Vagina (tissue), 2 donors: ENCODE measurements at places on chromosomes 16 and 17.
A peak's percentile ranks its signal among the peaks of the same experiment; 100 is the strongest.

DNA sequence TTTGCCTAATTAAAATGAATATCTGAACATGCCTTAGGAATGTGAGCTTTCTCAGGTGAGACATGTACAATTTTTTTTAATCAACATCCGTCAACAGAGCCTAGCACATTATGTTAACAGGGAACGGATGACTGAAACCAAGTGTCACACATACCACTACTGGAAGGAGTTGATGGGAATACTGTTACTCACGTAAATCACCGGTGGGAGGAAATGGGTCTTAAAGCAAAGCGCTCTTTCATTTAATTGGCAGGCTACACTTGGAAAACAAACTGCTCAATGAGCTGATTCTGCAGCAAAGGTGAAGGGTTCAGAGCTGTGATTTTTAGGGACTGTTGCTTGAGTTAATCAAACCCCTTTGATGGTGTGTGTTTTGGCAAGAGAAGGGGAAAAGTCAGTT lies 4.8 kb downstream of the CPPED1 start:
- no peak for DNase-seq

DNA sequence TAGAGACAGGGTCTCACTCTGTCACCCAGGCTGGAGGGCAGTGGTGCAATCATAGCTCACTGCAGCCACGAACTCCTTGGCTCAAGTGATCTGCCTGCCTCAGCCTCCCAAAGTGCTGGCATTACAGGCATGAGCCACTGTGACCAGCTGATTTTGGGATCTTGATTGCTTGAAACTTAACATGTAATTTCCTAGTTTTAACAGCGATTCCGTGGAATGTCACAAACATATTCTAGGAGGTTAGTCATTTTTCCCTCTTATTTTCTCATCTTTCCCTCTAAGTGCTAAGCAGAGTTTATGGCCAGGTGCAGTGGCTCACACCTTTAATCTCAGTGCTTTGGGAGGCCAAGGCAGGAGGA lies 123.4 kb upstream of the CACNG3 start:
- DNase-seq, result no peak

- no peak for DNase-seq
These were observed 7.5 kb downstream of the COTL1 start for GRCh38 chr16:84610376-84610775.

- peak; percentile 22 for DNase-seq
These were observed 36.2 kb downstream of the USP10 start for GRCh38 chr16:84735849-84736586.

DNA sequence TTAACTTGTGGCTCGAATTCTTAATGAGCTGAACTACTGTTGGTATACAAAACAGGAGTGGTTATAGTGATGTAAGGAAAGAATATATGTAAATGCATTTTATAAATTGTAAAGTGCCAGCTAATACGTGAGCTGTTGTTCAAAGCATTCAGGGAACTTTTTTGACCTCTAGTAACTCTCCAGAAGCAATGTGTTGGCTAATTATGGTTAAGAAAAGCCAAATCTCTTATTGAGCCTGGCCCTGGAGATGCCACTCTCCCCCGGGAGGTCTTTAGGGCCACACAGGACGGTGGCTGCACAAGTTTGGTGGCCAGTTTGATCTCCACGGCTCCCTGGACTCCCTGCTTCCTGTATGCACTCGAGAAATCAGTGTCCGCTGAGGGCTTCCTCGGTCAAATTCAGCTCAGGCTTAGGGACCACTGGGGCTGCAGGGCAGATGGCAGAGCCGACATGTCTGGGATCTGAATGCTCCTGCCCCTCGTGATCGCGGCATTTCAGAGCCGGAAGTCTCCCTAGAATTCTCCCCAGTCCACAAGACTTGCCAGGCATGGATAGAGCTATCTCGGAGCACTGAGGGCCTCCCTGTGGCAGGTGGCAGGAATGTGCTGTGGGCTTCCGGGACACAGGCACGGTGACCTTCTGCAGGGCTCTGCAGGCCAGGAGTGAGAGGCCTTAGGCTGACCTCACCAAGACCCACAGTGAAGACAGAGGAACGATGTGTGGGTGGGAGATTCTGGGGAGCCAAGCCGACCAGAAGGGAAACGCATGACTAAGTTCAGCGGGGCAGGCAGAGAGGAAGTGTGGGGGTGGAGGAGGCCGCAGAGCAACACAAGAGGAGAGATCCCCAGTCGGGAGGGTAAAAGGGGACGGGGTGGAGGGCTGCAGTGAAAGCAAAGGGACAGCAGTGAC lies 18.6 kb upstream of the PITPNM3 start:
- no peak for DNase-seq

GRCh38 chr17:67198131-67198530 lies 46.9 kb downstream of the HELZ start:
- DNase-seq, result no peak

- no peak for DNase-seq
These were observed 11.4 kb upstream of the MRPS23 start for GRCh38 chr17:57861000-57861789.

GRCh38 chr17:50173335-50173941 lies 7.6 kb downstream of the SGCA start:
- no peak for DNase-seq

- DNase-seq, result no peak
These were observed 8.5 kb upstream of the CYTH1 start for GRCh38 chr17:78790552-78790951.

DNA sequence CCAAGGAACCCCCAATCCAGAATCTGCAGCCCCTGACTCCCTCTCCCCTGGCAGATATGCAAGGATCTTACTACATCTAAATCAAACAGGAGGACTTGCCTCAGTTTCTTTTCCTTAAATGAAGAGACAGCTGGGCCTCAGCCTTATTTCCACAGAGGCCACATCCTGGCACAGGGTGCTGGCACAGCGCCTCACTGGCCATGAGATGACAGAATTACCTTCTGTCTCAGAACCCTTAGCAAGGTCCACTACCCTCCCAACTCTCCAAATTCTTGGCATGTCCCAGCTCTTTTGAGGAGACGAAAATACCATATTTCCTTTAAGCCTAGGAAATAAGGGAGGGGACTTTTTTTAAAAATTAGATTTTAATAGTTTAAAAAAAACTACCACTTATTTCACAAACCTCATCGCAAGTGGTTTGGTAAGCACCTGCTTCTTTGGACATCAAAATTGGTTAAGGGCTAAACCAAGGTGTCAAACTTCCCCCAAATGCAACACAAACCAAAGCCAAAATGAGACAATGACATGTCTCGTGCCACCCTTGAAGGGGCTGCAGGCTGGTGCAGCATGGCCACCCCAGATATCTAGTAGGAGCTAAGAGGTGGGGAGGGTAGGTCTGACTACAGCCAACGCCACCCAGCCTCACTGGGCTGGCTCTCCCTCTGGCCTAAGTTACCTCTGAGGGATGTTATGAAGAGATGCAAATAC lies 25.3 kb downstream of the FAM117A start:
- DNase-seq, result no peak

DNA sequence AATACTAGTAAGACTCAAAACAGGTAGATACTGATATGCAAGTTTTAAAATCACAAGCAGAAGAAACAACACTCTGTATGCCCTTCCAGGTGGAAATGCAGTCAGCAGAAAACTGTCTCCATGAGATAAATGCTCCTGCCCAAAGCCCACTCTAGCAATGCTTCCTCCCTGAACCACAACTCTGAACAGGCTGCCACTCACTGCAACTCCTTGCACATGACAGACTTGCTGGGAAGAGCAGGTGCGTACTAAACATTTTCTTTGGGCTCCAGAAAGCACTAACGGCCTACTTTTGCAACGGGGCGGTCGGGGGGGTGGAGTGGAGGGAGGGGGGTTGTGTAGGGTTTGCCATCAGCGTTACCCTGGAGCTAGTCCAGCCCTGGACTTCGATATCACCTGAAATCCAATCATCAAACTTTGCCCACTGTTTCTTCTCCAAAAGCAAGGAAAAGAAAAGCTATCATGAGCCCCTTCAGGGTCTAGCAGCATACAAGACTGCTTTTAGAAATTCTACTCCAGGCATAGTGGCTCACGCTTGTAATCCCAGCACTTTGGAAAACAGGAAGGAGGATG lies 46.1 kb downstream of the ANKRD11 start:
- DNase-seq, result no peak

- no peak for DNase-seq
These were observed 318.7 kb downstream of the CPPED1 start for GRCh38 chr16:12484972-12485371.

GRCh38 chr16:62927122-62927521 lies 890.9 kb upstream of the CDH8 start:
- no peak for DNase-seq

DNA sequence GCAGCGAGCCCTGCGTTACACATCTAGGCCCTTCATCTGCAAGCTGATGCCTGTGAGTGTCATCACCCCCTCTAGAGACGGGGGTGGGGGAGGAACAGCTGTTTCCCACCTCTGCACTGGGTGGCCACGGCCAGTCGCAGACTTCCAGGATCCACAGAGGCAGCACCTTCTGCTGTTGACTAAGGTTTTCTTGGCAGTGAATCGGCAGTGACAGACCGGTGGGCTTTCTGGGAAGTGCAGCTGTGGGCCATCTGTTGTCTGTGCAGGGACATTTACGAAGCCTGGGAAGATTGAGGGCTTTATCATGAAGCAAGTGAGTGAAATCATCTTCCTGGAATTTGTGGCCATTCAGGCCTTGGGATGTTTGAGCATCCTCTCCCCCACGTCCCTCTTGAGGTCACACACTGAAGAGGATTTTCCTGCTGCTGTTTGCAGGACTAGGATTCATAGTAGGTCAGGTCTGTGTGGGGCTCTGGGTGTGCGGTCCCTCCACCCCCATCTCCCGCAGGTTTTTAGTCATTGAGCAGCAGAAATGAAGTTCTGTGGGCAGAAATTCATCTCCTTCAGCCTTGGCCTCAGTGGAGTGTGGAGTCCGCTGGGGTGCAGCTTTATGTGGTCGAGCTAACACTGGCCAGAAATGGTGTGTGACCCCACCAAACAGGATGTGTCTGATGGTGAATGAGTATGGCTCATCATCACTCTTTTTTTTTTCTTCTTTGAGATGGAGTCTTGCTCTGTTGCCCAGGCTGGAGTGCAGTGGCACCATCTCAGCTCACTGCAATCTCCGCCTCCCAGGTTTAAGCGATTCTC lies 12.0 kb downstream of the PGS1 start:
- DNase-seq, result no peak

GRCh38 chr16:48526058-48526957 lies 83.7 kb downstream of the N4BP1 start:
- DNase-seq, result no peak

- DNase-seq, result no peak
These were observed 458.6 kb upstream of the ASIC2 start for GRCh38 chr17:33751702-33752065.

GRCh38 chr17:40486522-40487370 lies 14.7 kb downstream of the TNS4 start:
- no peak for DNase-seq

- DNase-seq, result no peak
These were observed 25.8 kb downstream of the STAT3 start for GRCh38 chr17:42362245-42362961.

GRCh38 chr16:52563767-52564611 lies 17.0 kb upstream of the TOX3 start:
- DNase-seq, result no peak

- DNase-seq, result no peak
These were observed 47.7 kb upstream of the XYLT1 start for GRCh38 chr16:17518441-17518840.

- DNase-seq, result no peak
These were observed 230.1 kb downstream of the SLC39A11 start for GRCh38 chr17:72862276-72862999.

GRCh38 chr17:1203967-1204291 lies 24.1 kb upstream of the ABR start:
- no peak for DNase-seq

DNA sequence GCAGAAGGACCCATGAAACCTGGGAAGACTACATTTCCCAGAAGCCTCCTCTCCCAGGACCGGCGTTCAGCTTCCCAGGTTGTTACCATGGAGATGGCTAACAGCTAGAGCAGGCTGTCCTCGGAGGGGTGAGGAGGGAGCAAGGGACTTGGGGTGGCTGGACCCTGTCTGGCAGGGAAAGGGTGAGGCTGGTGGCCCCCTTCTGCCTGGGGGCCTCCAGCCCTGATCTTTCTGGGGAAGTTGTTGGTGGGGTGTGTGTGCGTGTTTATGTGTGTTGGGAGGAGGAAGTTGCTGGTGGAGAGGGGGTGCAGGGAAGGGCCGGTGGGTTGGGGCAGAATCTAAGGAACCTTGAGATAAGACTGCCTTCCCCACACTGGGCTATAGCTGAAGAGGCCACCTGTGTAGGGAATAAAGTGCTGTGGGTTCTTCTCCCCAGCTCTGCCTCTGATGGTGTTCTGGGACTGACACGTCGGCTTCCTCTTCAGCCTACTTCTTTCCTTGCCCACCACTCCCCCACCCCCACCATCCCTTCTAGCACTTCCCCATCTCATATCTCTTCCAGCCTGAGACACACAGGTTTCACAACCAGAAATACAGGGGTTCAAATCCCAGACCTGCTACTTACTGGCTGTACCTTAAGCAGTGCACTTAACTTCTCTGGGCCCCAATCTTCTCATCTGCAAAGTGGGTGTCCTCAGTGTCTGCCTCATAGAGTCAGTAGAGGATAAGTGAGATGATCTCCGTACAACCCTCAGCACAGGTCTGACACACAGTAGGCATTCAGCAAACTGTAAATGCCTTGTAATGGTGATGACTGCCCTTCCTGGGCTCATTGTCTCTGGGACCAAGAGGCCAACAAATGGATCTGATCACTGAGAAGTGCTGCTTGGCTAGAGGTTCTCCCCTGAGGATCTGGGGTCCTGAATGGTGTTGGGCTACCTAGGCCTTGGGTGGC lies at the start of gene DRC7:
Gene DRC7, plus strand, starts transcription at position 82 of the 955 bp plus-strand sequence. CDS start 3,144 bp downstream, outside the sequence.
- DNase-seq, result no peak

DNA sequence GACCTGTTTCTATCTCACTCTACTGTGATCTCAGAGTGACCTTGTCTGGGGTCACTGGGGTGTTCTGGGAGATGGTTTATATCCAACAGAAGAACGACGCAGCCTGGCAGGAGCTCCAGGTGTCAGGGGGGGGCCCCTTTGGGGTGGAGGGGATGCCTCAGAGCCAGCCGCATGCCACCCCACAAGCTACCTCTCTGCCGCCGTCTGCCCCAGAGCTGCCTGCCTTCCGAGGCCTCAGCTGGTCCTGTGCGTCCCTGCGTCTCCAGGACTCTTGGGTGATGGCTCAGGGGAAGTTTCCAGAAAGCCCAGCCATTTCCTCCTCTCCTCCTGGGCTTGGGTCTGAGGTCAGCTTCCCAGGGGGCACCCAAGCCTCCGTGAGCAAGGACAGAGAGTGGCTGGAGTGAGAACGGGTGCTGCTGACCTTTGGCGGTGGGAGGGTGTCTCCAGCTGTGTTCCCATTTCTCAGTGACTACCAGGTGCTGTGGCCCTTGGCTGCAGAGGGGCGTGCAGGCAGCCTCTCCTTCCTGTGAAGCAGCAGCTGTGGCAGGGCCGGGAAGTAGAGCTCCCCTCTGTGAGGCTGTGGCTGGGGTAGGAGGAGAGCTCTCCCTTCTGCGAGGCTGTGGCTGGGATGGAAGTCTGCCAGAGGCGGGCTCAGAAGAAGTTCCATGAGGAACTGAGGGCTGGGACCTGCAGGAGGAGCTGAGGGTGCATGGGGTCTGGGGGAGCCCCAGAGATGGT lies 19.8 kb downstream of the JPH3 start:
- DNase-seq, result no peak
